Vein endothelial cell (primary cell): ENCODE measurements at places on chromosomes 2 and 18. TPM values are rescaled to one million over a fixed set of nuclear protein-coding genes. Genes with fewer than 3 reads are reported as not detected.

TLX2 gene
- total RNA-seq: not detected in 2 replicates

SLC16A14 gene
- under 0.01 and 0.10 TPM in 2 replicates for total RNA-seq

IL36B gene
- total RNA-seq: not detected in 2 replicates

OTOS gene
- not detected in 2 replicates for total RNA-seq

GDF7 gene
- total RNA-seq: 2.5 and 11.8 TPM in 2 replicates

MDH1 gene
- total RNA-seq: 88.4 and 90.2 TPM in 2 replicates

APCDD1 gene
- total RNA-seq: 0.33 TPM in 1 of 2 replicates, not detected in the other

ARHGAP28 gene
- total RNA-seq: 18.9 and 25.6 TPM in 2 replicates

CROCC2 gene
- not detected in 2 replicates for total RNA-seq

SPATA3 gene
- total RNA-seq: not detected in 2 replicates

CNTNAP5 gene
- not detected in 2 replicates for total RNA-seq

IKZF2 gene
- total RNA-seq: 2.6 and 2.9 TPM in 2 replicates

DLGAP1 gene
- total RNA-seq: 0.10 and 7.5 TPM in 2 replicates

SANBR gene
- total RNA-seq: 14.0 and 14.9 TPM in 2 replicates

PROM2 gene
- 0.57 TPM in 1 of 2 replicates, not detected in the other for total RNA-seq

ACADL gene
- not detected in 2 replicates for total RNA-seq

SFT2D3 gene
- 5.2 TPM in 2 replicates for total RNA-seq

RPS27A gene
- total RNA-seq: 954 and 1,005 TPM in 2 replicates

LYPD1 gene
- total RNA-seq: 1.9 and 24.5 TPM in 2 replicates

PDCD1 gene
- total RNA-seq: not detected in 2 replicates

TBR1 gene
- total RNA-seq: under 0.01 and 0.10 TPM in 2 replicates

ALPG gene
- total RNA-seq: not detected in 2 replicates

ANKRD44 gene
- total RNA-seq: 5.9 and 39.5 TPM in 2 replicates

DOK6 gene
- total RNA-seq: under 0.01 and 0.57 TPM in 2 replicates

BIN1 gene
- total RNA-seq: 37.5 and 49.6 TPM in 2 replicates

NEB gene
- 1.2 and 1.3 TPM in 2 replicates for total RNA-seq

DNAJB2 gene
- 19.6 and 24.5 TPM in 2 replicates for total RNA-seq

ACTR3 gene
- total RNA-seq: 236 and 352 TPM in 2 replicates

ATAD2B gene
- 19.6 and 19.8 TPM in 2 replicates for total RNA-seq

FAM237A gene
- not detected in 2 replicates for total RNA-seq

SGPP2 gene
- not detected in 2 replicates for total RNA-seq

PMS1 gene
- total RNA-seq: 25.8 and 26.7 TPM in 2 replicates

COLEC11 gene
- 0.65 TPM in 1 of 2 replicates, not detected in the other for total RNA-seq

ARL5A gene
- 87.6 and 109 TPM in 2 replicates for total RNA-seq

MOGAT1 gene
- not detected in 2 replicates for total RNA-seq

CD8A gene
- total RNA-seq: not detected in 2 replicates

LBX2 gene
- total RNA-seq: 2.9 and 3.8 TPM in 2 replicates
